Effector CD8-positive, alpha-beta T cell (primary cell): ENCODE measurements at places on chromosomes 12 and 14.

DNA sequence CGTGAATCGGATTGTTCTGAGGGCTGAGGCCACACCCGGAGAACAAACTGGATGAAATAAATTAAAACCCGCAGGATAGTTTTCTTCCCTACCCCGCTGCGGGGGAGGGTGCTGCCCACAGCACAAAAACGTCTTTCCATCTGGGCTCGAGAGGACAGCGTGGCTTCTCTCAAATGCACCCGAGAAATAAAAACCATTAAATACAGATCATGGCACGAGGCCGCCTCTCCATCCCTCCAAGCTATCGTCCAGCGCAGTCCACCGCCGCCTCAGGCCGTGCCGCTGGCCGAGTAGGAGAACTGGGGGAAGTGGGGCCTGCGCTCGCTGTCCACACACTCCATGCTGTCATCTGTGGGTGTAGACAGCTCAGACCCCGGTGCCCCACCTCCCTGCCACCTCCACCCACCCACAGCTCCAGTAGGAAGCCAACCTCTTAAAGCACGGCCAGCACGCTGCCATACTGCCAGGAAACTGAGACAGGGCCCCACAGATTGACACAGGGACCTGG lies 17.2 kb downstream of the SIVA1 start:
- no peak for DNase-seq

DNA sequence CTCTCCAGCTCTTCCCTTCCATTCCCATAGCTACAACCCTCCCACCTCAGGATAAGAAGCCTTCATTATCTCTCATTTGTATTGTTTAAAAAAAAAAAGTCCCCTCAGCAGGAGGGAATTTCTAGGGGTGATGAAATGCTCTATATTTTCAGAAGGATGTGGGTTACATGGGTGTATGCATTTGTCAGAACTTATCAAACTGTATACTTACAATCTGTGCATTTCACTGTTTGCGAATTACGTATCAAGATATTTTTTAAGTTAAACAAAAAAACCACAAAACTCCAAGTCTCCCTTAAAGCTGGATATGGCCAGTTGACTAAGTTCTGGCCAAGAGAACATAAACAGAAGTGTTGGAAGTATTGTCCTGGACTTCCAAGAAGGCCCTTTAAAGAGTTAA lies 2.0 kb upstream of the FKBP11 start:
- DNase-seq: no peak

DNA sequence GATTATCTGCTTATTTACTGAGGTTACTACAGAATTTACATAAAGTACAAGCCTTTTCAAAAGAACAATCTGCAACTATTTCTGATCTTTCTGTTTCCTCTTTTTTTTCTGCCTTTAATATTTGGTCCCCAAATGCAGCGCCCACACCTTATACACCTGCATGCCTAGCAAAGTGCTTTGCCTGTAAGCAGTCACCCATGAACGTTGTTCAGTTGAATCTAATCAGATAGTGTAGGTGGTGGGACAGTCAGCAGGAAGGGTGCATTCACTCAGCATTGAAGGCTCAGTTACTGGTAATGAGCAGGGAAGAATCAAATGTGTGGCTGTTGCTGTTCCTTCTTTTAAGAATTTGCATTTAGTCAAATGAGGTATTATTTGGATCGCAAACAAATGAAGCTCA lies 108.4 kb downstream of the GPR135 start:
- no peak for DNase-seq

DNA sequence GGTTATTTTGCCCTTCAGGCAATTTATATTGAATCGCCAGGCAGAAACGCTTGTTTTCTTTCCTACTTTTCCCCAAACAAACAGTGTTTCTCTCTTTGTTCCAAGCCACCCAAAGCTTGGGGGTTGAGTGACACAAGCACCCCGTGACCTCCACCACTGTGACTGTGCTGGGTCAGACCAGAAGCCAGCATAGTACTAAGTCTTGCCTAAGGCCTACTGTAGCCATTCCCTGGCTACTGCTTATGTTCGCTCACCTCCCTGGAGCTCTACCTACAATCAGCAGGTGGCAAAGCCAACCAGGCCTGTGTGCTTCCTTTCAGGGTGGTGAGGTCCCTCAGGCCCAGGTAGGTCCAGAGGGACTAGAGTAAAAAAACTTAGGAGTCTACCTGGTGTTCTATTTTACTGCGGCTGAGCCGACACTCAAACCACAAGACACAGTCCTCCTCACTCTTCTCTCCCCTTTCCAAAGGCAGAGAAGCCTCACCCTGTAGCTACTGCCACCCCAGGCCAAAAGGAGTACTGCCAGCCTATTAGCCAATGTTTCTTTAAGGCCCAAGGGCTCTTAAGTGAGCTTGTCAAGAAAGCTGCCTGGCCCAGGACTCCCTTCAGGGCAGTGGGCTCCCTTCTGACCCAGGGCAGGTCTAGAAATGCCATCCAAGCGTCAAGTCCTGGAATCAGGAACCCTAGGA lies 411.8 kb upstream of the MIS18BP1 start:
- no peak for DNase-seq

DNA sequence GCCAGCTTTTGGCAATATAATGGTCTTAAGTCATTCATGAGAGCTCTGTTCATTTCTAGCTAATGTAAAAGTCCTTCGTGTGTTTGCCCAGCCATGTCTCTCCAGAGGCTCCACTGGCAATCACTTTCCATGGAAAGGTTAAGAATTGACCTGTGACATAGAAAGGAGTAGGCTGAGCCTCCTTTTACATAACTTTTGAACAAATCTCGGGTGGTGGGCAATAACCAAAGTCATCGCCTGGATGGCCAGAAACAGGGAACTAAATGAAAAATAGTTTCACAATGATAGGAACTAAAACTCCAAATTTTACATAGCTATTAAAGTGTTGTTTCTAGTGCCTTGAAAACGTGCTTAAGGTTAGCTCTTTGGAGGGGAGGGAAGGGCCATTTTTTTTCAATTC lies 6.5 kb downstream of the BHLHE41 start:
- no peak for DNase-seq
